ENCODE measurements at places on chromosomes 5 and 9.

- DNase-seq: no peak
Observed at GRCh38 chr5:138850865-138851435, 24.2 kb downstream of the LRRTM2 start.

DNA sequence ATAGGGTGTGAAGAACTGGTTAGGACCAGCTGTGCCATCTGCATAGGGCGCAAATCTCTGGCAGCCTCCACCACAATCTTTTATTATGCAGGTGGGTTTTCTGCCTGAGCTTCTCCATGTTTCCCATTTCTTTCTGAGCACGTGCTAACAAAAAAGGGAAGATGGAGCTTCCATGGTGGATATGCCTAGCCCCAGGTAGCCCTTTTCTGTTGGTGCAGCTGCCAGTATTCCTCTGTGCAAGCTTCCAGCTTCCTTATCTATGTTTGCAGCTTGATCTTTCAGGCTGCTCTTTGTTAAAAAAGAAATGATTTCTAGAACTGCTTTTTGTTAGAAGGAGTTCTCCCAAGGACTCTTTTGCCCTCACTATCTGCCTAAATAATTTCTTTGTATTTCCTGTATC lies 95.0 kb upstream of the EPB41L4A start:
- DNase-seq: no peak

DNA sequence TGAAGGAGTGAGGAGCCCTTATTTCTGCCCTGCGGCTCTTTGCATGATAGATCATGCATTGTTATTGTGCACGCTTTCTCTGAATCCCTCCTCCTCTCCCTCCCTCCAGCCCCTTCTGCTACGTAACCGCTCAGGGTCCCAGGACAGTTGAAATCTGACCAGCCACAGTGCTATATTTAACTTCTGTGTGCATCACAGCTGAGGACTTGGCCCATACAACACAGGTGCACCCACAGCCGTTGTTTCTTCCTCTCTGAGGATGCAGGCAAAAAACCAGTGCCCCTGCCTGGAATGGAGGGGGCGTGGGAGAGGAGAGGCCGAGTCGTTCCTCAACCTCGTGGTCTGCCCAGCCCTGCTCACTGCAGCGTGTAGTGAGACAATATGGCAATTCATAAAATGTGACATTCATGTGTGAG lies 335.6 kb upstream of the CLINT1 start:
- no peak for DNase-seq

GRCh38 chr5:39980056-39980455 lies 555.3 kb upstream of the DAB2 start:
- DNase-seq: no peak

GRCh38 chr5:9653811-9654210 lies 23.7 kb upstream of the TAS2R1 start:
- DNase-seq: no peak

GRCh38 chr5:107887166-107887943 lies 216.6 kb upstream of the EFNA5 start:
- DNase-seq: no peak

- DNase-seq: no peak
Observed at GRCh38 chr5:65043843-65044359, 275.2 kb downstream of the CWC27 start.

Data from CD4-positive, alpha-beta memory T cell (primary cell).